ENCODE measurements at places on chromosomes 7 and 10.

- peak; percentile 51 for DNase-seq
Observed at GRCh38 chr10:51983481-51983880, 284.1 kb upstream of the CSTF2T start.

GRCh38 chr7:6167004-6167551 is 105.3 kb downstream of the CYTH3 start:
- DNase-seq = no peak

- DNase-seq = peak; percentile 87
Observed at GRCh38 chr10:69449841-69450240, 1.4 kb upstream of the TSPAN15 start.

DNA sequence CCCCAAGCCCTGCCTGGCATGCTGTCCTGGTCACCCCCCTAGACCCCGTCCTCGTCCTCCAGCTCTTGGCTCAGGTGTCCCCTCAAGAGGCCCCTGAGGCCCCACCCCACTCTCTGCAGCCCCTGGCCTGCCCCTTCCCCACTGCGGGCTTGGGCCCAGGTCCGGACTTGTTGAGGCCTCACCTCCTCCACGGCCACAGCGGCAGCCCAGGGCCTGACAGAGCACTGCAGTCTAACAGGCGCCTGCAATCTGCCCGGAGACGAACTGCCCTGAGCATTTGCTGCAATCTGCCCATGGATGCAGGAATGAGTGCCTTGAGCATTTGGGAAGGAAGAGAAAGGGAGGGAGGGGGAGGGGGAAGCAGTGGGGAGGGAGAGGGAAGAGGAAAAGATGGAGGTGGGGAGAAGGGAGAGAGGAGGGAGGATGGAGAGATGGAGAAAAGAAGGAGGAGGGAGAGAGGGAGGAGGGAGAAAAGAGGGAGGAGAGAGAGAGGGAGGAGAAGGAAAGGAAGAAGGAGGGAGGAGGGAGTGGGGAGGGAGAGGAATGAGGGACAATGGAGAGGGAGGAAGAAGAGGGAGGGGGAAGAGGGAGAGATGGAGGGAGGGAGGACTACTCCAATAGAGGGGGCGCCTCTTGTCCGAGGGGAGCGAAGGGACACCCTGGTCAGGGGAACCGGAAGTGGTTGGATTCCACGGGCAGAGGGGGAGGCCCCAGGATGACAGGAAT is 73.9 kb downstream of the PDGFA start:
- no peak for DNase-seq

DNA sequence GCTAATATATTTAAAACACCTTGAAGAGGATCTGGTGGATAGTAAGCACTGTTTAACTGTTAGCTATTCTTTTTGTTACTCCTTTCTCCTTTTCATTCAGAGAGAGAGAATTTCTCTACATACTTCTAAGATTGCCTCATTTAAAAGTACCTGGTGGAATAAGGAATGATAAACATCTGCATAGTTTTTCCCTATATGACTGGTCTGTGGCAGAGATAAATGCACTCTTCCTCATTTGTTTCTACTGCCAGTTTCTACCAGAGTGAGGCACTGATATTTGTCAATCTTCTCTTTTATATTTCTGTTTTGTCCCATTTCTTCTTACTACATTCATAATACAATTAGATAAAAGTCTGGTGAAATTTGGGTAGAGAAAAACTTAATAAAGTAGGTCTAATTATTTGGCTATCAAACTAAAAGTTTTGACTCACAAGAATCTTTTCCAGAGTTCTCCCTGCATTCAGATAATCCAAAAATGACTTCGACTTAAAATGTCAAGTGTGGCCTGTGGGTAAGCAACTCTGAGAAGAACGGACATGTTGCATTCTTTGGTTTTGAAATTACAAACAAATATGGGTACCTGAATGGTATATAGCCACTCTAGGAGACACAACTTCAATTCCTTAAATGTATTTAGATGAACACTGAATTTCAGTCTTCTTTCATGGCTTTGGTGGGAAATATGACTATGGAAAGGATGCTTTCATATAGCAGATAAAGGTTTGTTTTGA is 38.8 kb downstream of the RNLS start:
- no peak for DNase-seq

DNA sequence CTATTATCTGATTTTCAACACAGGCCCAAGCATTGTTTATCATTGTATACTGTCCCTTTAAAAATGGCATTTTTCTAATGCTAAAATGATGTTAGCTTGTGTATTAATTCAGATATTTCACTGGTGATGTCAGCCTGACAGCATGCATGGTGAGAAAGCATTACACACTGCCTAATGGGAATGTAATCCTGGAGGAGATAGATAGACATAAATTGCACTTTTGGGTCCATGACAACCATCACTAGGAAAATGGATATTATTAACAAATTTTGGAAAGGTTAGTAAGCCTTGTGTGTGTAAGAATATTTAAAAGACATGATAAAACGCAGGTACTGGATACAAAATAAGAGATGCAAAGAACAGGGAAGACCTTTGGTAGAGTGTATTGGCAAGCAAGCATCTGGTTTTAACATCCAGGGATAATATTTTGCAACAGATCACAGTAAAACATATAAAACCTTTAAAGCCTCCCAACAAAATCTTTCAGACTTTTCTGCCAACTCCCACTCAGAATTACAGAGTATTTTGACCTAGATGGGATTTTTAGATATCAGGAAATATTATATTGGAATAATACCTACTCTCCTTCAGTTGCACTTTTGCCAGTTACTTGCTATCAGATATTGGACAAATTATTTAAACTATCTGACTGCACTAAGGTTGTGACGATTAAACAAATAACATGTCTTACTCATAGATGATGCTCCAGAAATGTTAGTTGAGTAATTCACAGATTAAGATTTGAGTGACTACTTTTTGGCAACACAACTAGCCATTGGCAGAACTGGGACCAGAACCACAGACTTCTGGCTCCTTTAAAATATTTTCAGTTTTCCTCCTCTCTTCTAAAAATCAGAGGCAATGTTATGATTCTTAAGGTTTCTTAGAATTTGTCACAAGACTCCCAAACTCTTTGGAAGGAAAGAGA is 291.6 kb upstream of the SEMA3C start:
- DNase-seq = no peak

GRCh38 chr7:22718911-22719420 is 8.0 kb upstream of the IL6 start:
- no peak for DNase-seq

- DNase-seq = peak; percentile 12
Observed at GRCh38 chr7:50953820-50954219, 171.1 kb upstream of the GRB10 start.

DNA sequence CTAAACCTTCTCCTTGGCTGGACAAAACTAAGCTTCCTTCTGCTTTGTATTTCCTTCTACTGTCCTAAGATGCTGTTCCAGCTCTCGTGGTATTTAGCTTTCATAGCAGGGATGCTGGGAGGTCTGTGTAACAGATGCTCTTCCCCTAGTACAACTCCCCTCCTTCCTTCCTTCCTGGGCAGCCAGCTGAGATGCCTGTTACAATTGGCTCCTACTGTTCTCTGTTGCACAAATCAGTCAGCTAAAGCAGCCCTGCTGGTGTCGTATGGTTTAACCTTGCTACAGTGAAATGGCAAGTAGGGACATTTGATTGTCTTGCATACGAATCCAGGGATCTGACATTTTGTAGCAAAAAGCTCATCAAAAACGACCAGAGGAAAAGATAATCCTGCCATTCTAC is 143.8 kb downstream of the ARHGAP21 start:
- peak; percentile 5 for DNase-seq

DNA sequence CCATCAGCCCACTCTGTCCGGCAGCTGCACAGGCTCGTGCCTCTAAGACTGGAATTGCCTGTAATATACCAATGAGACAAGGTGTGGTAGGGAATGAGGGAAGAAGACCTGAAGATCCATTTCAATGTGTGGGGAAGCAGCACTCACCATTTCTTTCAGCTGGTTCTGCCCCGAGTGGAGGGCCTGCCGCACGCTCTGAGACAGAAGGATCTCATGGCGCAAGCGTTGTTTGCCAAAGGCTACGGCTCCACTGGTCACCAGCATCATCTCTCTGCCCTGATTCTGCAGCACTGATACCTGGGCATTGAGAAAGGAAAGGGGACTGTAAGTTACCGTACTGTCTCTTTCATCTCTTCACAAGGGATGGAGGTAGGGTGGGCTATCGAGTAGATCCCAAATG is 19.4 kb downstream of the ALDH18A1 start:
- no peak for DNase-seq
